ENCODE measurements at places on chromosomes 2 and 18. TPM values are rescaled to one million over a fixed set of nuclear protein-coding genes. Genes with fewer than 3 reads are reported as not detected.

Gene SERPINB2
- not detected for total RNA-seq

Gene POMC
- 4.6 TPM for total RNA-seq

DNA sequence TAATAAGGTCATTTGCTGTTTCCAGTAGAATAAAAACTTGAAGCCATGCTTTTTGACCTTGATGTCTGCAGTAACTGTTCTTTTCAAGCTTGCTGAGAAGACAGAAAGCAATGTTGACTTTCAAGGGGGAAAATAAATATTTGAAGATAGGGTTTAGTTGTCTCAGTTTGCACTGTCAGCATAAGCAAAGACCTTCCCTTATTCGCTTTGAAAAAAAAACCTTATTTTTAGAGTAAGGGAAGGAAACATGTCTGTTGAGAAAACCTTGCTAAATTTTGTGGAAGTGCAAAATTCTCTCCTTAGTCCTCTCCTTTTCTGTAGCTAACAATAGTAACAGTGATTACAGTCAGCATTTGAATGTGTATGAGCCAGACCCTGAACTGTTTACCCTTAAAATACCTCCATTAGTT, 43.1 kb downstream of the MAP4K4 start:
- DNase-seq, result no peak
- peaks cover 11% of the 10 kb centered on the region for H3K36me3 ChIP-seq
- H3K27me3 ChIP-seq, result no peaks in the 10 kb centered on the region
- peaks cover 88% of the 10 kb centered on the region for H3K4me1 ChIP-seq
- H3K4me3 ChIP-seq, result no peak overlapping the region
- no peak overlapping the region for H3K27ac ChIP-seq

DNA sequence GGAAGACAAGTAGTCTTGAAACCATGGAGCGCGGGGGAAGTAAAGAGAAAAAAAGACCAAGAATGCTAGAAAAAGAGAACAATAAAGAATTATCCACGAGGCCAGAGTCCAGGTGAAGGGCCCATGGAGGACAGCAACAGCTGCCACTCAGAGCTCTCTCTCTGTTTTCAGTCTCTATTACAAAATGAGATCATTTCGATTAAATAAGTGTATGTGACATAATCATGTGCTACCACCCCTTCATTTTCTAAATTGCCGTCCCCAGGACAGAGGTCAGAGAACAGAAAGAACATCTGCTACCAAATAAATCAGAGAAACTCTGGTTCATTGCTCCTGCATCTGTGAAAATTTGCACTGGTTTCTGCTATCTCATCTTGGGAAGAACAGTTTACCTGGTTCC, 838.7 kb downstream of the RNF144A start:
- H3K36me3 ChIP-seq, result peaks cover 11% of the 10 kb centered on the region
- H3K27me3 ChIP-seq, result peaks cover 12% of the 10 kb centered on the region
- no peak overlapping the region for H3K27ac ChIP-seq
- H3K4me1 ChIP-seq, result peaks cover 12% of the 10 kb centered on the region

Gene SP140
- total RNA-seq, result 95.1 TPM

GRCh38 chr2:26692279-26692896, at the start of gene KCNK3:
Gene KCNK3 (plus strand): TSS chr2:26692722. CDS start chr2:26692876, 154 bp downstream.
- H3K4me3 ChIP-seq, result no peak within 1 kb of the TSS
- H3K36me3 ChIP-seq, result no peaks in the 10 kb centered on the region
- peak; percentile 53 for DNase-seq
- peaks cover 5% of the 10 kb centered on the region for H3K4me1 ChIP-seq
- H3K27ac ChIP-seq, result no peak within 1 kb of the TSS

All from activated naive CD4-positive, alpha-beta T cell treated with anti-CD3 and anti-CD28 coated beads for 36 hours (primary cell).